RKO (cell line): ENCODE measurements at places on chromosomes 1 and 21.
A peak's percentile ranks its signal among the peaks of the same experiment; 100 is the strongest.

- no peak for DNase-seq
Observed at GRCh38 chr1:185531838-185532237, 202.4 kb upstream of the HMCN1 start.

- DNase-seq: no peak
Observed at GRCh38 chr1:54296666-54297065, 96.7 kb downstream of the MRPL37 start.

DNA sequence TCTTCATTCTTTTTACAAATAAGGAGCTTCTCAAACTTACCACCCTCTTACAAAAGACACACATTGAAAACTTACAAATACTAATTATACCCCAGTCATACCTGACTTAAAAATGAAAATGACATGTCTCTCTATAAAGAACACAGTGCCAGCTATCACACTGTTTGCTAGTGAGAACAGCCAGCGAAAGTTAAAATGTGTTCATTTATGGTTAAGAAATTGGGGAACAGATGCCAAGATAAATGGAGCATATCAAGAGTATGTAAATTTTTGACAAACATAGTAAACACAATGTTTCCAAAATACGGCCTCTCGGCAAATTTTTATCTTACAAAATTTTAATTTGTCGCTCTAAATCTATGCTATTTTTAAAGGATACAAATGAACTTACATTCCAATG is 1422.9 kb downstream of the KCNT2 start:
- DNase-seq: no peak

DNA sequence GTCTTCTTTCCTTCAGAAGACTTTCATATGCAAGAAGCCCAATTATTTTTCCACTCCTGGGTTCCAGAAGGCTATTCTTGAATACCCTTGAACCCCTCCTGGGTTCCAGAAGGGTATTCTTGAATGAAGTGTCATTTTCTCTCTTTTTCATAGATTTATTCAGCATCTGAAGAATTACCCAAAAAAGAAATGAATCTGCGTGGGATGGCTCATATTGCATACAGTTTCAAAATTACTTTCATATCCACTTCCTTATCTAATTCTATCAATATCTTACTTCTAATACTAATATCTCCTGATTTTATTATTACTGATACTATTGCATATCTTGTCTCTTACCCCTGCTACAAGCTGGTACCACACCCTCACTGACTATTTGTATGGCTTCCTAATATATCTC is 22.6 kb upstream of the RABGAP1L start:
- no peak for DNase-seq

DNA sequence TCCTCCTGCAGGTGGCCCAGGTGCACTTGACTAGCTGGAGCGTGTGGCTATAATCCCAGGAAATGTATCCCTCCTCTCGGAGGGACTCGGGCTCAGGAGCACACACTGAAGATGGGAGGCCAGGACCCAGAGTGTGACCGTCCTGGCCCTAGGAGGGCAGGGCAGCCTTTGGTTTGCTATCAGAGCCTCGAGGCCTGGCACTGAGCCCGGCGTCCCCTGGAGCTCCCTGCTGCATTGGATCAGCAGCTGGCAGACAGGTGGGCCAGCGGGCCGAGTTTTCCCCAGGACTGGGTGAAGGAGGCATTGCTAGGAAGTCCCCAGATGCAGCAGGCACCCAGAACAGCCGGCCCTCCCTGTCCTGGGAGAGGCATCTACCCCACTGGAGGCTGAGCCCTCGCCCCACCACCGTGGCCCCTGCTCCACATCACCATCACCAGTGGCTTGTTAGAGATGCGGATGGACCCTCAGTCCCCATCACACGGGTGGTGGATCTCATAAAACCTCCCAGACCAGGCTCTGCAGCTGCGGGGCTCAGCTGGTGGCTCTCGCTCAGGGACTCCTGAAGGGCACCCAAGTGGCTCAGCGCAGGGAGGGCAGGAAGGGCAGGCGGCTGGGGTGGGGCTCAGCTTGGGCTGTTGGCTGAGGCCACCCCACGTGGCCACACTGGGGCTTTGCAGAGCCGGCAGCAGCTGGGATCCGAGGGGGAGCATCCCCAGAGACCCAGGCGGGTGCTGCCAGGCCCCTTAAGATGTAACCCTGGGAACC is 32.7 kb upstream of the POFUT2 start:
- DNase-seq: no peak

- DNase-seq: no peak
Observed at GRCh38 chr1:76872944-76873343, 5.7 kb downstream of the ST6GALNAC5 start.

- peak; percentile 70 for DNase-seq
Observed at GRCh38 chr1:31413405-31414001, 490 bp downstream of the SERINC2 start.
